ENCODE measurements at places on chromosomes 7 and 10.

GRCh38 chr7:55120501-55121198 lies 101.8 kb downstream of the EGFR start:
- no peak for DNase-seq

GRCh38 chr10:1029838-1030237 lies 4.2 kb upstream of the IDI2 start:
- DNase-seq = no peak

- no peak for DNase-seq
These were observed 203.1 kb upstream of the PDE1C start for GRCh38 chr7:32273297-32273696.

DNA sequence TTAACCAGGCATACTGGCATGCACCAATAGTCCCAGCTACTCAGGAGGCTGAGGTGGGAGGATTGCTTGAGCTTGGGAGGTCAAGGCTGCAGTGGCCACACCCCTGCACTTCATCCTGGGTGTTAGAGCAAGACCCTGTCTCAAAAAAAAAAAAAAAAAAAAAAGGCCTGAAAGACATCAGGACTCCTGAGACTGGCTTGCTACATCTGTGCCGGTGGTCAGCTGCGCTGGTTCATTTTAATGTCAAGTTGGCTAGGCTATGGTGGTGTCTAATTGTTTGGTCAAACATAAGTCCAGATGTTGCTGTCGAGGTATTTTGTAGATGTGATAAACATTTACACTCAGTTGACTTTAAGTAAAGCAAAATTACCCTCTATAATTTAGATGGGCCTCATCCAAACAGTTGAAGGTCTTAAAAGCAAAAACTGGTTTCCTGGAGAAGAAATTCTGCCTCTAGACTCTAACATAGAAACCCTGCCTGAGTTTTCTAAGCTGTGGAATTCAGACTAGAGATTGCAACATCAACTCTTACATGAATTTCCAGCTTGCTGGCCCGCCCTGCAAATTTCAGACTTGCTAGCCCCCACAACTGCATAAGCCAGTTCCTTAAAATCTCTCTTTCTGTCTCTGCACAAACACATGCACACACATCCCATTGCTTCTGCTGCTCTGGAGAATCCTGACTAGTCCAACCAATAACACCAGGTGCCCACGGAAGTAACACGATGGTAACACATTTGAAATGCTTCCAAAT lies 18.2 kb downstream of the MYOF start:
- DNase-seq = no peak

DNA sequence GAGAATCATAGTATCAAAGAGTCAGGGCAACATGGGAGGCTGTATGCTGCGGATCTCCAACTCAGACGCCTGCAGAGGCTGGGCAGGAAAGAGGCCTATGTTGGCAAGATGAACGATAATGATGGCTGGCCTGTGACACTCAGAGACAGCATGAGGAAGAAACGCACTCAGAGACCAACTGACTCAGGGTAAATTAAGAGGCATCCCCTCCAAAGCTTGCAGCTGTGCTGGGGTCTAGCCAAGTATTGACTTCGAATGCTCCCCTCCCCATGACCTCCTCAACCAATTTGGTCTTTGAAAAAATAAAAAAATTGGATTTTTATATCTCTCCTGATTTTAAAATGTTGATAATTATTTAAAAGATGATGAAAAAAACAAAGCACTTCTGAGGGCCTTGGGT lies 718.9 kb downstream of the GRID1 start:
- DNase-seq = no peak

- no peak for DNase-seq
These were observed 218.4 kb downstream of the ADAM12 start for GRCh38 chr10:126169899-126170298.

- no peak for DNase-seq
These were observed 5.9 kb upstream of the NUDCD3 start for GRCh38 chr7:44496385-44496784.

GRCh38 chr10:11019724-11020547 lies 2.3 kb downstream of the CELF2 start:
- DNase-seq = no peak

GRCh38 chr10:101710059-101710695 lies 15.2 kb upstream of the FBXW4 start:
- no peak for DNase-seq

- DNase-seq = no peak
These were observed 258.7 kb downstream of the ELFN1 start for GRCh38 chr7:1928645-1929348.

DNA sequence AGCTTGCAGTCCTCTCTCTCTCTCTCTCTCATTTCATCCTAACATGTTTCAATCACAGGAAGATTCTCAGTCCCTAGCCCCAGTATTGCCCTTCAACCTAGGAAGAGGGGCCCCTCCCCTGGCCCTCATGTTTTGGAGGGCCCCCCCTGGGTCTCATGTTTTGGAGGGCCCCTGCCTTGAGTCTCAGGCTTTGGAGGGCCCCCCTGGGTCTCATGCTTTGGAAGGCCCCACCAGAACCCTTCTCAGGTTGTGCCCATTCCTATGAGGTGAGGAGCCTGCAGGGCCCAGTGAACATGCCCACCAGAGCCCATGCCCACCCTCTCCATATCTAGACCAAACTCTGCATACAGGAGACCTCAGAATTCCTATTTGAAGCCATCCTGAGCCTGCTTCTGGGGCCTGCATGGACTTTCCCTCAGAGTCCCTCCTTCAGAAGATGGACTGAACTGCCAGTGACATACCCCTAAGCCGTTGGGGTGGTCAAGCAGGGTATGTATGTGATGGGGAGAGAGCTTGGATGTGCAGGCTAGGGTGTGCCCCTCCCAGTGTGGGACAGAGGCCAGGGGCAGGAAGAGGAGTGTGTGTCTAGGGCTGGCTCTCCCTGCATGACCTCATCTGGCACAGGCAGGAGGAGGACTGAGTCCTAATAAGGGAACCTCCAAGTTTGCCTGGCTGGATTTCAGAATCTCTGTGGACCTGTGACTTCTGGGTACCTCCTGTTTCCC lies 8.1 kb upstream of the VDAC2 start:
- no peak for DNase-seq

Data from GM13977 (cell line).